H9 (cell line): ENCODE measurements at places on chromosomes 3 and 15. TPM values are rescaled to one million over a fixed set of nuclear protein-coding genes. Genes with fewer than 3 reads are reported as not detected.

SHF gene
- total RNA-seq, result 21.7 and 22.3 TPM in 2 replicates

RLBP1 gene
- not detected in 2 replicates for total RNA-seq

DNA sequence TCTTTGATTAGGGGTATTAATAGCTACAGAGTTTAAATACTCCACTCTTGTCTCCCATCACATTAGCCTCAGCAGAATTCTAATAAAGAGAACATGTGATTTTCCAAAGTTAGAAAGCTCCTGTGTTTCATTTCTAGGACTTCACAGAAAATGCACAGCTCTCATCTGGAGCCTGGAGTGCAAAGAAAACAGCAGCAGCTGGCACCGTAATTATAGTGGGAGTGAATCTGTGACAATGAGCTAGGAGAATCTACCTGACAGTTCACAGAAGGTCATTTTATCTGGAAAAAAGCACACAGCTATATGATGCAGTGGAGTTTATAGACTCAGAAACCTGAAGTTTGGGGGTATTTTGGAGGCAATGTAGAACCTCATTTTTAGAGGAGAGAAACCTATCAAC lies 5.4 kb upstream of the TRIM59 start:
- no peak for DNase-seq

GRCh38 chr3:142152384-142152783 lies 3.0 kb upstream of the TFDP2 start:
- peak; percentile 39 for DNase-seq

- no peak for DNase-seq
Measured at GRCh38 chr3:124526601-124527000, 203.7 kb upstream of the UMPS start.

- no peak for DNase-seq
Measured at GRCh38 chr3:161043336-161044035, 61.7 kb downstream of the B3GALNT1 start.

GRCh38 chr3:77939726-77940125 lies 899.8 kb downstream of the ROBO2 start:
- DNase-seq, result no peak

GRCh38 chr3:55735976-55736375 lies 248.9 kb upstream of the WNT5A start:
- DNase-seq, result no peak

DNA sequence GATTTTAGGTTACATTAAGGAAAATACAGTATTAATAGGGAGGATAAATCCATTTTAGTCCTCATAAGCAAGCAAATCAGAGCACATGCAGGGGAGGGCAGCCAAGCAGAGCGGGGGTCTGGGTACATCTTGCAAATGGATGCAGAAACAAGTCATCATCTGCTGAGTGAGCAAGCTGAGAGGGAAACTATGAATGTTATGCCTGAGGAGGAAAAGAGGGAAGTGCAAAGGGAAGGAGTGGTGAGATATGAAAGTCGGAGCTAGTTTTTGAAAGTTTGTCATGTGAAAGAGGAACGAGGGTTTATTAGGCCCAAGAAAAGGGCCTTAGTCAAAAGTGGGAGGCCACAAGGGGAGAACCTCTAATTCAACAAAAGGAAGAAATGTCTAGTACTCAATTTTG lies 15.4 kb downstream of the PTX3 start:
- no peak for DNase-seq

DNA sequence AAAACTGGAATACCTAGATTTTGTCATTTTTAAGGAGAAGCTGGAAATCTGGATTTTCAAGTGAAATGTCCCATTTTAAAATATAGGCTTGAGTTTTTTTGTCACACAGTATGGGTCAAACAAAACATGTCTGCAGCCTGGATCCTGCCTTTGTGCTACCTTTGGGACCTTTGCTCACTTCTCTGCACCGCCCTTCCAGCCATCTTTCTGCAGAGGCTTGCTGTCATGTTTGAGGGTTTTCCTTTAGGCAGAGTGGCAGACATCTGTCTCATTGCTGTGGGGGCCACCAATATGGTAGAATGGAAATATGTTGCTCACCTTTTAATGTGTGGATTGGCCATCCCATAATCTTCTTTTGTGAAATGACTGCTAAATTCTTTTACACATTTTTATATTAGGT lies 136.3 kb downstream of the EEFSEC start:
- peak; percentile 5 for DNase-seq

DNA sequence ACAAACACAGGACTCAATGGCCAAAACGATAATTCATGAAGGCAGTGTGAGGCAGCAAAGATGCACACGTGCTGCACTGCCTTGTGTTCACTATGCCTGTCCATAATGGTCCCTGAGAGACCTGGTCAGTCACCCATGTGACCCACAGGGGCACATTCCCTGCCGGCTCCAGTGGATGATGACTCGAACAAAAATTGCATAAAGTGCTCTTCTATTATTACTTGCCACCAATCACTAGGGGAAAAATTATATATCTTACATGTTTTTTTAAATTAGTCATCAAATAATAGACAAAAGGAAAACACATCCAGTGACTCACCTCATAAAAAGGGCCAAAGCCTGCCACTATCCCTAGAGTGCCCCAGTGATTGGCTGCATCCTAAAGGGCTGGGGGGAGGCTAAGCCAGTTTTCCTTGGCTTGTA lies 47.5 kb downstream of the UBP1 start:
- no peak for DNase-seq

GRCh38 chr15:82858932-82859331 lies 49.5 kb downstream of the WHAMM start:
- DNase-seq, result no peak

GRCh38 chr15:33047077-33047476 lies 147.4 kb downstream of the FMN1 start:
- no peak for DNase-seq

DNA sequence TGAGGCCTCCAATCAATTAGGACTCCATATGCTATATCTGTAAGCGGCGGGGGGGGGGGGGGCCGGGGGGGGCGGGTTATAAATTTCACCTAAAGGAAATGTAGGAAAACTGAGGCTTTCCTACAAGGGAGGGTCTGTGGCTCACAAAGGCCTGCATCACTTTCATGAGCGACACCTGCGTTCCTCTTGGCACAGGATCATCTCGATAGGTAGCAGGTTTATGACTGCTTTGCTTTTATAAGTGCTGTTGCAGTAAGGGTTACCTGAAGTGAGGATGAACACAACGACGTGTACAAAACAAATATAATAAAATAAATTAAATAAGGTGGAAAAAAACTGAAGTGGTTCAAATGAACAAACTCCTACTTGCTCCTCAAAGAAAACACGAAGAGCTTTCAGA lies 194.3 kb downstream of the FOXP1 start:
- no peak for DNase-seq

- no peak for DNase-seq
Measured at GRCh38 chr3:14410503-14411165, 8.2 kb downstream of the SLC6A6 start.

GRCh38 chr3:26369133-26369532 lies 253.4 kb upstream of the LRRC3B start:
- DNase-seq, result peak; percentile 73

DNA sequence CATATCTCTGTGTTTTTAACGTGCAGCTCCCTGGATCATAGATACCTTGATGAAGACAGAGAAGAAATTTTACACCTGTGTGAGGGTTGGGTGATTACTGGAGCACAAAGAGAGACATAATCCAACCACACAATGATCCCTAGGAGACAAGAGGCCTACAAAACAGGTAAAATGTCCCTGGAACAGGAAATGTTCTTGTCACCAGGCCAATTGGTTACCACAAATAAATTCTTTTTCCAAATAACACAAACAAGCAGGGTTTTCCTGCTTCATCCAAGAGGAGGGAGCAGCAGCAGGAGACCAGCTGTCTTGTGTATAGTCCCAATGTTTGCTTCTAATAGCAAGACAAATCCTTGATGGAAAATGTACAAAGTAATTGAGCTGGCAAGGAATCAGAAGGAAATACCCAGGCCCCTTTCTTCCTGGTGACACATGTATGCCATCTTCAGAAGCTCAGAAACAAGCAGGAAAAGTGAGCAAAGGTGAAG lies 1.4 kb downstream of the MGLL start:
- no peak for DNase-seq

- no peak for DNase-seq
Measured at GRCh38 chr15:28060005-28060404, 39.1 kb downstream of the OCA2 start.

DNA sequence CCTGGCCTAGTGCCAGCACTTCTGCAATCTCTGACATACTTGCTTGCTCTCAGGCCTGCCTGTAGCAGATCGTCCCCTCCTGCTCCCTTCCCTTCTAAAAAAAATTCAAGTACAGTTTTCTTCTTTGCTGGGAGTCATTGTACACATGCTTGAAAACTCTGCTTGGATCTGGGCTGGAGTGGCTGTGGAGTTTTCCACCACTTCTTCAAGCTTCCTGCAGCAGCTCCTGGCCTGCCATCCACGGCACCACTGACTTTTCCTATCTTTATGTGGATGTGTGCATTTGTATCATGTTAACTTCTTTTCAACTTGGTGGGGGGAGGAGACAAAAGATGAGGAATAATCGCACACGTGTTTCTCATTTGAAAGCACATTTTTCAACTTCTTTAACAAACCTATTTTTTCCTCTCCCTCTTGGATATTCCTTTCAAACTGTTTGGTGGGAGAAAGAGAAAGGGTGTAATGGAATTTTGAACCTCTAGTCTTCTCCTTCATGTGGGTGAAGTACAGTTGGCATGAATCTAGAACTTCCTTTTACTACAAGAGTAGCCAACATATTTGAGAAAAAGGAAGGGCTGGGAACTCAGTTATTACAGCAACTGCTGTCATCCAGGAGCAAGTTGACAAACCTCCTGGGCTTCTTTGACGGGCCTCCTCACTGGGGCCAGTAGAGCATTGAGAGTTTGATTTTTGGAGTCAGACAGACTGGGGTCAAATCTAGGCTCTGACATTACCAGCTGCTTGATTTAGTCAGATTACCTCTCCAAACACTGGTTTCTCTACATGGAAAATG lies 61.2 kb upstream of the LRTM1 start:
- no peak for DNase-seq

- DNase-seq, result no peak
Measured at GRCh38 chr3:64848822-64849221, 161.0 kb upstream of the ADAMTS9 start.

DNA sequence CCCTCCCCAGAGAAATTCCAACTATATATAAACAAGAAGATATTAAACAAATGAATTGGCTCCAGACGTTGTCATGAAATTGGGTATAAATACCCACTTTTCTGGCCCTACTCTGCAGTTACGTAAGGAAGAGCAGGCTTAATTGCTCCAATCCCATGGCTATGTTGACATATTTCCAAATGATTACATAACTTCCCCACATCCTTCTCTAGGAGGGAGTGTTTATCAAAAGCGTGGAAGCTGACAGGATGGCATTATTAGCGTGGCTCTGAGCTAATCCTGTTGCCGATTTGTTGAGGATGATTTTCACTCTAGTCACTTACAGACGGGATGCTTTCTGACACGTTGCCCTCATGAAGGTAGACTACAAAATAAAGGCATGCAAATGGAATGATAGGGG lies 347.5 kb upstream of the TMCO5A start:
- DNase-seq, result no peak

DNA sequence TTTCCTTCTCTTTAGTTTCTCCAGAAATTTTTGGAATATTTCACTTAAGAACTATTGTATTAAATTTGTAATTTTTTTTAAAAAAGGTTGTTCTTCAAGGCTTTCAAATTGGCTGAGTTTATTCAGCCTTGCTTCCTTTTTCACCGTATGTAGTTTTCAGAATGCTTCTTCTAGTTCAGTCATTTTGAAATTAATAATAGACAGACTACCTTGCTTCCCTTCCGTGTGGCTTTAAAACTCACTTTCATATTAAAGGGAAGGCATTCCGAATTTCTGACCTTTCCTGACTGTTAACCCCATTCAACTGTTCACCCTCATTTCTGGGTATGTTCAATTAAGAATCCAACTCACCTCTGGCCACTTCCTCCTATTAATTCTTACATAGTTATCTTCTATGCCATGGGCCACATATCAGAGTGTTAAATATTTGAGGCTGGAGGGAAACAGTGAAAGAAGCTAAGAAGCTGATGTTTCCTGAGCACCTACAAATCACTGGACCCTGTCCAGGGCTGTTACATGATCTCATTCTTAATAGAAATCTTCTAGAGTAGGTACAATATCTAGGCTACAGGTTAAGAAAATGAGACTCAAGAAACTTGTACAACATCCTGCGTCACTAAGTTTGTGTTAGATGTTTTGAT lies 237.5 kb downstream of the P3H2 start:
- no peak for DNase-seq
